ENCODE measurements at places on chromosomes 3 and 15. TPM values are rescaled to one million over a fixed set of nuclear protein-coding genes. Genes with fewer than 3 reads are reported as not detected.

The IMP3 gene
- 41.3 TPM for total RNA-seq

The CCDC39 gene
- not detected for total RNA-seq

The LRRN1 gene
- total RNA-seq, result not detected

The CNTN6 gene
- total RNA-seq, result not detected

The ISLR2 gene
- total RNA-seq, result not detected

All from endothelial cell of umbilical vein (primary cell).